ENCODE measurements at places on chromosomes 4 and X. TPM values are rescaled to one million over a fixed set of nuclear protein-coding genes. Genes with fewer than 3 reads are reported as not detected.

Gene SLC25A14
- 19.0 TPM for total RNA-seq

Gene ZFYVE28
- 107 TPM for total RNA-seq

Gene MAP3K15
- not detected for total RNA-seq

Gene RHOXF1
- 2.6 TPM for total RNA-seq

Gene SH3BGRL
- 103 TPM for total RNA-seq

Gene RRAGB
- total RNA-seq = 17.5 TPM

Gene TAF7L
- total RNA-seq = not detected

Gene GAB1
- 11.5 TPM for total RNA-seq

Gene NUDT11
- 2.8 TPM for total RNA-seq

Gene DGAT2L6
- not detected for total RNA-seq

Gene SHROOM2
- not detected for total RNA-seq

Gene FAM9C
- total RNA-seq = not detected

Gene CHRDL1
- not detected for total RNA-seq

Gene ADH7
- total RNA-seq = not detected

Gene CNOT6L
- total RNA-seq = 172 TPM

Gene MUC7
- total RNA-seq = not detected

Gene ANXA3
- 1.2 TPM for total RNA-seq

Gene CTSO
- total RNA-seq = 22.2 TPM

Gene MAGEA2
- total RNA-seq = not detected

Gene FRMPD3
- 6.0 TPM for total RNA-seq

Gene TMSB15A
- total RNA-seq = not detected

Gene CENPVL1
- not detected for total RNA-seq

Gene PPBP
- 56.9 TPM for total RNA-seq

Gene RPS6KA6
- total RNA-seq = not detected

Gene PNMA3
- 4.2 TPM for total RNA-seq

Gene HS6ST2
- total RNA-seq = not detected

Gene PAGE4
- total RNA-seq = not detected

Gene BEX2
- 11.6 TPM for total RNA-seq

Gene SMIM31
- not detected for total RNA-seq

Gene PHF8
- total RNA-seq = 55.4 TPM

Gene GLRB
- total RNA-seq = not detected

Gene OPN1MW2
- total RNA-seq = not detected

Gene HSD17B13
- total RNA-seq = 0.73 TPM

Gene GPRASP3
- total RNA-seq = 2.1 TPM

Gene SMIM10
- 0.16 TPM for total RNA-seq

Gene FABP2
- total RNA-seq = not detected

Gene ASB12
- 0.58 TPM for total RNA-seq

Gene ACSL1
- total RNA-seq = 13.2 TPM
